Prostate gland (tissue), 2 donors: ENCODE measurements at places on chromosomes 4 and X. TPM values are rescaled to one million over a fixed set of nuclear protein-coding genes. Genes with fewer than 3 reads are reported as not detected.

XAGE1B gene
- not detected for total RNA-seq

GAGE13 gene
- total RNA-seq = not detected

UGT2A3 gene
- total RNA-seq = not detected

PDZD4 gene
- total RNA-seq = 16.8 TPM

LRPAP1 gene
- total RNA-seq = 175 TPM

MAGEE2 gene
- total RNA-seq = not detected

DNA sequence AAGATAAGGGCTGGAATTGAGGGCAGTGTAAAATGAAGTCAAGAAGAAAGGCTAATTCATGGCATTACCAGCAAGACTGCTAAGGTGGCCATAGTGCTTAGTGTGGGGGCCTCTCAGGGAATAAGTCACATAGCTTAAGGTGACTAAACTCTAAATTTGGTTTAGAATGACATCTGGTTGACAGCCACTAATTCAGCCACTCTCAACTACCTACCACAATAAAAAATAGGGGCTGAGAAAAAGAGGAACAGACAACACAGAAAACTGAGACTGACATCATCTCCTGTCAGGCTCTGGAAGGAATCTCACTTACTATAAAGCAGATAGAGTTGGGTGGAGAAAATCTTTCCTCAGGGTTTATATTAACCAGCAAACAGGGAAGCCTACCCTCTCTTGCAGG, 96.9 kb downstream of the CHRDL1 start:
- H3K4me3 ChIP-seq = no peak overlapping the region
- no peak for DNase-seq
- H3K4me1 ChIP-seq = no peaks in the 10 kb centered on the region
- H3K27ac ChIP-seq = no peak overlapping the region

DNA sequence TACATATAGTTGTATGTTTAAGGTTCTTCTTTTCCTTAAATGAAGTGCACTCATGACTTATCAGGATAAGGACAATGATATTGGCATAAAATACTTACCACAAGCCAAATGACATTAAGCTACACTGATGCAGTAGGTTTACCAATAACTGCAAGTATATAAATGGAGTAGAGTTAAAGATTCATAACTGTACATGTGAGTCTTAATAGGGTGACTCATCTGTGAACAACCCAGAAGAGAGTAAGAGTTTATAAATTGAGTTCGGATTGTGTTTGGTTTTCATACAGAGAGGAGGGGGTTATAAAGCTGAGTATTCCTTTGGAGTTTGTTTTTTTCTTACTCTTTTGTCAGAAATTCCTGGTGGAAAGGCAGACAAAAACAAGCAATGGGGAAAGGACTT, 144.8 kb downstream of the TLL1 start:
- DNase-seq = no peak
- no peak overlapping the region for H3K27ac ChIP-seq
- no peaks in the 10 kb centered on the region for H3K27me3 ChIP-seq
- H3K36me3 ChIP-seq = no peaks in the 10 kb centered on the region

GRCh38 chrX:40174001-40174853, 76.5 kb upstream of the BCOR start:
- H3K4me3 ChIP-seq = no peak overlapping the region
- no peaks in the 10 kb centered on the region for H3K4me1 ChIP-seq
- H3K27me3 ChIP-seq = no peaks in the 10 kb centered on the region
- DNase-seq = peak; percentile 61

- no peaks in the 10 kb centered on the region for H3K4me1 ChIP-seq
- no peak overlapping the region for H3K27ac ChIP-seq
- DNase-seq = no peak
- H3K36me3 ChIP-seq = no peaks in the 10 kb centered on the region
Observed at GRCh38 chr4:134337574-134337973, 136.0 kb upstream of the PABPC4L start.

DNA sequence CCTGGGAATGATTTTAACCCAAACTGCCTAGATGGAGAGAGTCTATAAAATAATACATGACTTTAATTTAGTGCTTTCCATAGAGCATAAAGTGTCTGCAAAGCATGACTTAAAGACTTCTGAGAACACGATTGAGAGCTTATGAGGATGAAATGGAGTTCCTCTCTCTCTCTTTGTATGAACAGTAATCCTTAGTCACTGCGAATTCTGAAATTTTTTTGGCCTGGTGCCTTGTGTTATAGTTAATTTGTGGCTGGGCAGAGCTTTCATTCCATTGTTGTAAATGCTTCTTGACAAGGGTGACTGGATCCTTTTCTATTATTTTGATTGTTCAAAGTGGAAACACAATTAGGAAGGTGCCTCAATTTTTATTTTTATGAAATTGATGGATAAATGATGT, 179.5 kb downstream of the CEP135 start:
- no peak for DNase-seq
- no peaks in the 10 kb centered on the region for H3K36me3 ChIP-seq
- H3K4me3 ChIP-seq = no peak overlapping the region

GRCh38 chr4:180059216-180059881, 2183.9 kb upstream of the TENM3 start:
- no peaks in the 10 kb centered on the region for H3K27me3 ChIP-seq
- H3K27ac ChIP-seq = no peak overlapping the region
- no peak for DNase-seq
- H3K36me3 ChIP-seq = no peaks in the 10 kb centered on the region

DNA sequence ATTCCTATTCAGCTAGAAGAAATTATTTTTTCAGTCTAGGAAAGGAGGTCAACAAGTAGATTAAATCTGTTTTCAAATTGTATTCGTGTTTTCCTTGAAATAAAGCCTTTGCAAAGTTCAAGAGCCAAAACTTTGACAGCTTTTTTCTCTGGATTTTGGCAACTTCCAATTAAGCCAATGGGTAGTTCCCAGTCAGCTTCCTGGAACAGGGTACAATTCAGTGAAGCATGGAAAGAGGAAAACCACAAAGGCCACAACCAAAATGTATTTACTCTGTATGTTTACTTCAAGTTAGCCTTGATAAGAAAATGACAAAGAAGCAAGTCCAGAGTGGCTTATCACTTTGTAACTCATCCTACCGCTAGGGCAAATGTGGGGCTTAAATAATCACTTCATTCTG, 188.6 kb downstream of the COMMD8 start:
- H3K27me3 ChIP-seq = no peaks in the 10 kb centered on the region
- H3K4me1 ChIP-seq = no peaks in the 10 kb centered on the region
- H3K4me3 ChIP-seq = no peak overlapping the region
- no peaks in the 10 kb centered on the region for H3K36me3 ChIP-seq
- H3K27ac ChIP-seq = no peak overlapping the region
- DNase-seq = no peak

DNA sequence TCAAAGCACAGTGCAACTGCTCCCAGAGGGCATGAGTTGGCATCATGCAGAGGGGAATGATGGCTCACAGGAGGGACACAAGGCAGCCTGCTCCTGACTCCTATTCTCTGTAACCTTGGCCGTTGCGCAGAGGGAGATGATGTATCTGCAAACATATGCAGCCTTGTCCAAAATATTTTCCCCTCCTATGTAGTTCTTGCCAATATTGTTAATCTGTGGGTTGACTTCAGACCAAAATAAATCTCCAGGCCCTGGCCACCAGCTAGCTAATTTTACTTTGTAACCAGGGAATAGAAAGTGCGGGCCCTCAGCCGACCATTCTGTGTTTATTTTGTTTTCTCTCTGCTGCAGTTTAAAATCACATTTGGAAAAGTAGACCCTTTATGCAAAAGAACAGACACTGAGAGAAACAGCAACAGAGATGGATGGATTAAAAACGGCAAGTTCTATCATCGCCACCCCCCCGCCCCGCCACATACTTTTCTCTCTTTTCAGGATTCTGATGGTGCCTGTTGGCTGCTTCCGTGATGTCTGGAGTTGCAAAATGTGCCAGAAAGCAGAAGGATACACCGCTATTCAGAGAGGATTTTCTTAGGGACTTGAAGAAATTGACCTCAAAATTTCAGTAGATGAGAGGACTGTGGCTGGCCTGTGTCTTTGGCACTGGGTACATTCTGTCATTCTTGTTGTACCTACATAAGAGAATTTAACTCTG, 185.3 kb upstream of the BCOR start:
- no peaks in the 10 kb centered on the region for H3K36me3 ChIP-seq
- DNase-seq = no peak
- H3K4me1 ChIP-seq = no peaks in the 10 kb centered on the region
- H3K27me3 ChIP-seq = no peaks in the 10 kb centered on the region

- no peak overlapping the region for H3K4me3 ChIP-seq
- H3K4me1 ChIP-seq = no peaks in the 10 kb centered on the region
- no peak for DNase-seq
- H3K27ac ChIP-seq = no peak overlapping the region
Observed at GRCh38 chrX:136747003-136747986, 33.4 kb downstream of the ARHGEF6 start.

GRCh38 chrX:84475596-84475995, 26.7 kb downstream of the HDX start:
- H3K4me3 ChIP-seq = no peak overlapping the region
- H3K27ac ChIP-seq = no peak overlapping the region
- no peak for DNase-seq
- no peaks in the 10 kb centered on the region for H3K27me3 ChIP-seq

- no peak overlapping the region for H3K4me3 ChIP-seq
- H3K36me3 ChIP-seq = no peaks in the 10 kb centered on the region
- no peaks in the 10 kb centered on the region for H3K27me3 ChIP-seq
- H3K27ac ChIP-seq = no peak overlapping the region
Observed at GRCh38 chrX:41563876-41564275, 116.7 kb downstream of the NYX start.

DNA sequence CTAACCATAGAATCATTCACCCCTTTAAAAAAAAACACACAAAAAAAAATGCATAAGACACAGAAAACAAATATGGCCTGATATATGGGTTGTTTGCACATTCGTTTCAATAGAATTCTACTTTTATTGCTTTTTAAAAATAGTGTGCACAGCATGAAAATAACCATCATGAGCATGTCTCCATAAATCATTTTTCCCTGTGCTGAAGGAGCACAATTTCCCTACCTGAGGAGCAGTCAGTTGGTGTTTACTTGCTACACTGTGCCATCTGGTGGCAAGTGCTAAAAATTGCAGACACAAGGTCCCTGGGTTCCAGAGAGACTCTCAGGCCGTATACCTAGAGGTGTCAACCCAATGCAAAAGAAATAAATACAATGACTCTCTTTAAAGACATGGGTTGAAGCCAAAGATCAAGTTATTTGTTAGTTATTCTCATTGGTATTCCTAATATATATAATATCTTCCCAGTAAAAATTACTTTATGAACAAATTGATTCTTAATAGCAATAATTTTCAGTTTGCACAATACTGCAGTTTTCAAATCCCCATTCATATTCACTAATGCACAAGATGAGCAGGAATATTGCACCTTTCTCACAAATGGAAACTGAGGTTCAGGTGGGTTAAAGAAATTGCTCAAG, 551.4 kb downstream of the IQCM start:
- H3K36me3 ChIP-seq = no peaks in the 10 kb centered on the region
- no peaks in the 10 kb centered on the region for H3K27me3 ChIP-seq
- no peak overlapping the region for H3K27ac ChIP-seq
- H3K4me3 ChIP-seq = no peak overlapping the region
- no peaks in the 10 kb centered on the region for H3K4me1 ChIP-seq

GRCh38 chrX:136636121-136636520, 11.8 kb upstream of the CD40LG start:
- H3K4me3 ChIP-seq = no peak overlapping the region
- H3K4me1 ChIP-seq = no peaks in the 10 kb centered on the region
- H3K27me3 ChIP-seq = no peaks in the 10 kb centered on the region
- no peak overlapping the region for H3K27ac ChIP-seq
- no peaks in the 10 kb centered on the region for H3K36me3 ChIP-seq
- DNase-seq = no peak

- no peaks in the 10 kb centered on the region for H3K27me3 ChIP-seq
- no peak for DNase-seq
- H3K36me3 ChIP-seq = no peaks in the 10 kb centered on the region
- no peak overlapping the region for H3K4me3 ChIP-seq
- H3K27ac ChIP-seq = no peak overlapping the region
- H3K4me1 ChIP-seq = no peaks in the 10 kb centered on the region
Observed at GRCh38 chr4:182521011-182521410, 277.8 kb downstream of the TENM3 start.

- H3K27ac ChIP-seq = no peak overlapping the region
- no peaks in the 10 kb centered on the region for H3K4me1 ChIP-seq
- DNase-seq = no peak
- no peaks in the 10 kb centered on the region for H3K36me3 ChIP-seq
- H3K27me3 ChIP-seq = no peaks in the 10 kb centered on the region
Observed at GRCh38 chr4:161799710-161800109, 364.1 kb downstream of the FSTL5 start.

- H3K27me3 ChIP-seq = no peaks in the 10 kb centered on the region
- no peaks in the 10 kb centered on the region for H3K4me1 ChIP-seq
- no peaks in the 10 kb centered on the region for H3K36me3 ChIP-seq
Observed at GRCh38 chrX:80184854-80185253, 170.3 kb downstream of the TBX22 start.

GRCh38 chr4:93897559-93897958, 69.0 kb downstream of the ATOH1 start:
- no peak overlapping the region for H3K27ac ChIP-seq
- H3K36me3 ChIP-seq = no peaks in the 10 kb centered on the region
- DNase-seq = no peak
- H3K27me3 ChIP-seq = no peaks in the 10 kb centered on the region
- peaks cover 6% of the 10 kb centered on the region for H3K4me1 ChIP-seq

DNA sequence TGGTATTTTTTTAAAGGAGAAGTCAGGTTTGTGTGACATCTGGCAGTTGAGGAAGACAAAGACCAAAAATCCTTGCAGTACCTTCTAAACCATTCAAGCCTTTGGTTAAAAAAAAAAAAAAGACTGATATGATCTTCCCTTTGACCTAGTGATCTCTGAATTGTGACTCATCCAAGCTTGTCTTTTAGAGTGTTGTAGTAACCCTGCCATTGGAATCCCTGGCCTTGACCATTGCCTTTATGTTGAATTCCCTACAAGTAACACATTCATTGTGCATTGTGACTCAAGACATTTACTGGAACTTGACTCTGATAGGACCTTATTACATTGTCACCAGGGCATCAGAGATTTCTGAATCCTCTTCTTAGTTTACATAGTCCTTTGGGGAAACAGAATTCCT, 1469.0 kb downstream of the TECRL start:
- no peak overlapping the region for H3K27ac ChIP-seq
- DNase-seq = no peak
- H3K36me3 ChIP-seq = no peaks in the 10 kb centered on the region
- H3K4me1 ChIP-seq = no peaks in the 10 kb centered on the region
- H3K4me3 ChIP-seq = no peak overlapping the region

DNA sequence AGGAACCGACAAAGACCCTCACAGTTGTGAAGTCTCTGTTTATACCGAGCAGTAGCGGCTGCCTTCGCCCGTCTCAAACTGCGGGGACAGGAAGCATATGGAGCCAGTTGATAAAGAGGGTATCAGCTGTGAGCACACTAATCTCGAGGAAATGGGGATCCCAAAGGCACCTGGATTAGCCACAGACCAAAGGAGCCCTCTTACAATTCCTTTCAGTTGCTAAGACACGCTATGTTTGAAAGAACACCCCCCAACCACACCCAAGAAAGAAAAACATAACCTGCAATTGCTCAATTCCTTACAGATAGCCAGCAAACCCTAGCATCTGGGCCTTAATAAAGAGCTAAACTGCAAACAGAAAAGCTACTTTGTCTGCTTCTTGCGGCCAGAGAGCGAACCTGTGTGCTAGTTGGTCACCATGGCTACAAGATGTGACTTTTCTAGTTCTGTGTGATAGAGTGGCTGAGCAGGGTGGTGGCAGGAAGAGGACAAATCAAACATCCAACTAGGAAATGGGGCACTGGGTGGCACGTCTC, 23.3 kb upstream of the CHRNA9 start:
- no peak overlapping the region for H3K4me3 ChIP-seq
- H3K27ac ChIP-seq = peak overlapping the region; percentile 21
- H3K27me3 ChIP-seq = no peaks in the 10 kb centered on the region
- no peaks in the 10 kb centered on the region for H3K4me1 ChIP-seq
- peak; percentile 46 for DNase-seq
